ENCODE measurements at places on chromosomes 12 and 14.

DNA sequence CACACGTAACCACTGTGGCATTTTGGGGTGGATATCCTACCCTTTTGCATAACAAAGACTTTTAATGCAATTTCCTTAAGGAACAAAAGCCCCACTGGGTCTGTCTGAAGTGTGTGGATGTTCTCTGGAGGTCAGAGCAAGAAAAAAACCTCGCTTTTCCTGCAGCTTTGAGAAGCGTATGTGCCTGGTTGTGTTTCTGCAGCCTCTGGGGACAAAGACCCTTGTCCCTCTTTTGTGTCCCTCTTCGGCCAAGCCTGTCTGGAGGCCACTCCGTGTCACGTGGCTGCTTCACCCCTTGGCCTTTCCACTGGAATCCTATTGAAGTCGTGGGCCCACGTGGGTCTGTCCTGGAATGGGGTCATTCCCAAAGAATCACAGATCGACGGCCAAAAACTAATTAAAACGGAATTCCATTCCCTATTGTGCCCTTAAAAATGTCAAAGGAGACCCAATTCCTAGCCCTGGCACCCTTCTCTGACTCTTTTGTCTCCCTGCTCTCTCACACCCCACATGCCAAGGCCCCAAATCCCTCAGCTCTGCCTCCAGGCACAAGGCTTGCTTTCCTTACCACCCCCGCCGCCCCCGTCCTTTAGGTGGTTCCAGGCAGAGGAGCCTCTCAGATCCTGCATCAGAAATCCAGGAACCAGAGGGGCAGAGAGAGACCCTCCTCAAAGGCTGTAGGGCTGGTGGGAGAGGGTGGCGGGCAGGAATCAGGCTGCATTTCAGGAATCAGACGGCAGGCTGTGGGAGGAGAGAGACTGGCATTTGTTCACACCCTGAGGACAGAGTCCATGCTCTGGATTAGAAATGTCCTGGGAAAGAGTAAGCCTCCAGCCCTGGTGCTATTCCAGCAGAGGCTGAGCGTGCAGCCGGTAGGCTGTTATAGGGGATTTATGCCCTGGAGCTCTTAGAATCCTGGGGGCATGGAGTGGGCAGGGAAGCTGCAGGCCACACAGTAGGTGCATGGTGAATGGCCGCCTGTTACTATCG is 12.6 kb upstream of the CYP46A1 start:
- DNase-seq, result no peak

GRCh38 chr14:34678306-34678705 is 36.1 kb downstream of the CFL2 start:
- no peak for DNase-seq

DNA sequence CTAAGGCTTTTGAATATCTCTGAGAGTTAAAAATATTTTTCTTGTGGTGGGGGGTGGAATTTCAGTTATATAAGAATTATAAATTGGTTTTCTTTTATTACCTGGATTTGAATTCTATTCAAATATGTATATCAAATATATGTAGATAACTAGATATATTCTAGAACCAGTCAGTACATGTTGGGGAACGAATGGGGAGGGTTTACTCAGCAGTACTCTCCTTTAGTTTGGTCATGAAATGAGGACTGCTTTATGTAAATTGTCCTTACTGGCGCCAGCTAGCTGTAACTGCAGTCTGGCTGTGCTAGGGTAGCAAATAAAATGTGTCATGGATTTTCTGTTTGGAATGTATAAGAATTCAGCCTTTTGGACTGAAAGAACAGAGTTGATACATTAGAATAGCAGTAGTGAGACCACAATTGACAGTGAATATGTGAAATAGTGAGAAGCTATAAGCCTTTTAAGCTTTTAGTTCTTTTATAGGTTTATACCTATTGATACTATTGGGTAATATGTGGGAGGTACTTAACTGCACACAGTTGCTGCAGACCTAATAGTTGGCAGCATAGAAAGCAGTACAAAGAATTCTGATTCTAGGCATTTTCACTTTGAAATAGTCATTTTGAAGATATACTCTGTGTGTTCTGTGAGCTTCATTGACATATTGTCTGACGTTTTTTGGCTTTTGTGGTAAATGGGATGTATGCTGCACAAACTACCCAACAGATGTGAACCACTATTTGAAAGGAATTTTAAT is 29.0 kb downstream of the ATF7IP start:
- peak; percentile 69 for DNase-seq

- DNase-seq, result no peak
Measured at GRCh38 chr14:99812892-99813291, 19.7 kb downstream of the EML1 start.

- no peak for DNase-seq
Measured at GRCh38 chr12:111937429-111937828, 75.5 kb downstream of the TMEM116 start.

DNA sequence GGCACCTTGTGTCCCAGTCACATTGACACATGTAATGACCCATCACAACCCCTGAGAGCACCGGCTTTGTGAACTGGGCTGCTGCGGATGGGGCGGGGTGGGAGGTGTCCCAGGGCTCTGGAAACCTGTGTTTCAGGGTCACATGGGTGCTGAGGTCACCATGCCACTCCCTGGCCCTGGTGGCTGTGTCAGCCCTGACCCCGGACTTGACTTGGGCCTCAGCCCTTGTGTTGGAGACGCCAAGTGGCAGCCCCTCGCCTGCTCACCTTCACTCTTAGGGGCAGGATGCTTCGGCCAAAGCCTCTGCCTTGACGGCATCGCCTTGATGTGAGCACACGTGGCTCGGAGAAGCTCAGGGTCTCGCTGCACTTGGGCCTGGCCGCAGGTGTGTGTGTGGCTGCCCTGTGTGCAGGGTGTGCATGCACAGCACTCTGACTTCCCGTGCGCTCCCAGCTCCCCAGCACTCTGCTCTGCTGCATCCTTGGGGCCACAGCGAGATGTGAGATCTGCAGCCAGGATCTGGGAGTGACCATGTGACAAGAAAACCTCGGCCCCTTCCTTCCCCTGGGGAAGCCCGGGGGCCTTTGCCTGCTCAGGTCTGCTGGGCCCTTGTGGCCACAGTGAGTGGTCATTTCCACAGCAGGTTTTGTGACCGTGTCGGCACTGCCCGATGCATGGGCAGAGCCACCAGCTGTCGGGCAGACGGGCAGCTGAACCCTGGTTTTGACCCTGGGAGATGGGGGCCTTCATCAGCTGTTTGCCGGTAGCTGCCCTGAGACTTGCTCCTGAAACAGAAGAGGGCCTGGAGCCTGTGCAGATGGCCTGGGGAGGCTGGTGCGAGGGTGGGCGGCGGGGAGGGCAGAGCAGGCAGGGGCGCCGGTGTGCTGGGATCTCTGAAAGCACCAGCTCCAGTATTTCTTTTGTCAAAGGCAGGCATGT is 167.4 kb downstream of the KIF26A start:
- no peak for DNase-seq

DNA sequence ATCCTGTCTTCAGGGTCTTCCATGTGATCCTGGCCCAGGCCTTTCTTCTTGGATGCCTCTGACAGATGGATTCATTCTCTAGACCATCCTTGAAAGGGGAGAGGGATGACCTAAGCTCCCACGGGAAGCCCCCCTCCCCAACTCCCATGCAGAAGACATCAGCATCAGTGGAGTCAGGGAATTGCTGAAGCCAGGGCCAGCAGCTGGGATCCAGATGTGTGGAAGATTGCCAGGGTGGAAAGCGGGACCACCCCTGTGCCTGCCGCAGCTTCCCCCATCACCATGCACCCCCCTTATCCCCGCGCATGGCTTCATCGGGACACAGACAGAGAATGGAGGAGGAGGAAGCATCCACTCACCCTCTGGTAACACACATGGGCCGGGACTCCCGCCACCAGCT is 183.6 kb upstream of the PRMT8 start:
- no peak for DNase-seq

GRCh38 chr14:106207316-106207715 is 680.9 kb downstream of the TMEM121 start:
- no peak for DNase-seq

- DNase-seq, result no peak
Measured at GRCh38 chr14:99579903-99580571, 24.0 kb downstream of the CCDC85C start.

All from HCEC 1CT (cell line).